HFF-Myc (cell line): ENCODE measurements at places on chromosomes 16 and 17.

DNA sequence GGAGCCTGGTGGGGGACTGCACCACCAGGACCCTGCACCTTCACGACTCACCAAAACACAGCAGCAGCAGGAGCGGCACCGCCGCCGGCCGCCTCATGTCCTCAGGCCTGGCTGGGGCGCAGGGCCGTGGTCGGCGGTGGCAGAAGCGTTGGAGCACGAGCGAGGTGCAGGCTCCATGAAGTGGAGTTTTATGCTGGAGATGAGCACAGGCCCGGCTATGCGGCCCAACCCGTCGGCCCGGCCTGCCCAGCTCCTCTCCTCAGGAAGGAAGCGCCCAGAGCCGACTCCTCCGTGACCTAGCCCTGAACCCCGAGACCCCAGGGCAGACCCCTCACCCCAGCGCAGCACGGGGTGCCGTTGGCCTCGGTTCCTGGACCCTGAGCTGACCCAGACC lies at the start of gene PRSS27:
Gene PRSS27 (minus strand): TSS at position 161 of the 394 bp plus-strand sequence. CDS start 64 bp downstream, at position 97.
- DNase-seq: no peak

DNA sequence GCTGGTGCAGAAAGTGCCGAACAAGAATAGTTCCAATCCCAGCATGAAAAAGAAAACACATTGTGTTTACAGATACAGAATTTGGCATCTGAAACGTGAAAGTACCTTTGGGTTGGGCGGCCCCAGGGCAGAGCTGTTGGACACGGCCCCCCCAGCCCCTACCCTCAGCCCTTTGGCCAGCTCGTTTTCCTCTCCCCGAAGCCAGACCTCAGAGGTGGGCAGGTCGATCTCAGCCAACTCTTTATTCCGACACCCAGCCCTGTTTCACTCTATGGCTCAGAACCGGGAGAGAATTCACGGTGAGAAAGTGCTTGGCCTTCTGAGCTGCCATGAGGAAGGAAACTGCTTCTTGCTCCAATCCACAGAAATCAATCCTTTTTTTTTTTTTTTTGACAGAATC lies 11.3 kb downstream of the NTN1 start:
- DNase-seq: no peak

DNA sequence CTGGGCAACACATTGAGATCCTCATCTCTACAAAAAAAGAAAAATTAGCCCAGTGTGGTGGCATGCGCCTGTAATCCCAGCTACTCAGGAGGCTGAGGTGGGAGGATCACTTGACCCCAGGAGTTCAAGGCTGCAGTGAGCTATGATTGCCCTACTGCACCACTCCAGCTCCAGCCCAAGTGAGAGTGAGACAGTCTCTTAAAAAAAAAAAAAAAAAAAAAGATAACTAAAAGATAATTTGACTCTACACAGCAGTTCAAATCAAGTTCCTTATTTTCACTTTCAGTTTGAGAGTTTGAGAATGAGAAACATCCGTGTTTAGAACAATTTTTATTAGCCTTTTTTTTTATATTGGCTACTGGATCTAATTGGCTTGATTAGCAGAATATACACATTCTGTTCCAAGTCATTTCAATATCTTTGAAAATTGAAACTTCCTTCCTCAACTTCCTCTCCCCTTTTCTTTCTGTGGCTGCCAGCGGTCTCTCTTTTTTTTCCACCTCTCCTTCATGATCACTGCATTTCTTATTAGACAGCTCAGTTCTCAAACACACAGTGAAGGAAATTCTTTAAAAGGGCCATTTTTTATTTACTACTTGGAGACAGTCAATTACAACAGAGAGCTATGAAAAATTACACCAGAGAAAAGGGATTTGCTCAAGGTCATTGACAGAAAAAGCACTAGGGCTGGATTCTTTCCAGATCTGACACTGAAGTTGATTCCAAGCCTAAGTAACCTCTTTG lies 4.5 kb upstream of the ACSF2 start:
- no peak for DNase-seq

GRCh38 chr17:151886-152859 lies 14.8 kb downstream of the SCGB1C2 start:
- no peak for DNase-seq

- no peak for DNase-seq
Measured at GRCh38 chr16:15835136-15835878, 21.5 kb downstream of the MYH11 start.

GRCh38 chr17:39872751-39873150 lies 4.7 kb downstream of the ZPBP2 start:
- peak; percentile 12 for DNase-seq

DNA sequence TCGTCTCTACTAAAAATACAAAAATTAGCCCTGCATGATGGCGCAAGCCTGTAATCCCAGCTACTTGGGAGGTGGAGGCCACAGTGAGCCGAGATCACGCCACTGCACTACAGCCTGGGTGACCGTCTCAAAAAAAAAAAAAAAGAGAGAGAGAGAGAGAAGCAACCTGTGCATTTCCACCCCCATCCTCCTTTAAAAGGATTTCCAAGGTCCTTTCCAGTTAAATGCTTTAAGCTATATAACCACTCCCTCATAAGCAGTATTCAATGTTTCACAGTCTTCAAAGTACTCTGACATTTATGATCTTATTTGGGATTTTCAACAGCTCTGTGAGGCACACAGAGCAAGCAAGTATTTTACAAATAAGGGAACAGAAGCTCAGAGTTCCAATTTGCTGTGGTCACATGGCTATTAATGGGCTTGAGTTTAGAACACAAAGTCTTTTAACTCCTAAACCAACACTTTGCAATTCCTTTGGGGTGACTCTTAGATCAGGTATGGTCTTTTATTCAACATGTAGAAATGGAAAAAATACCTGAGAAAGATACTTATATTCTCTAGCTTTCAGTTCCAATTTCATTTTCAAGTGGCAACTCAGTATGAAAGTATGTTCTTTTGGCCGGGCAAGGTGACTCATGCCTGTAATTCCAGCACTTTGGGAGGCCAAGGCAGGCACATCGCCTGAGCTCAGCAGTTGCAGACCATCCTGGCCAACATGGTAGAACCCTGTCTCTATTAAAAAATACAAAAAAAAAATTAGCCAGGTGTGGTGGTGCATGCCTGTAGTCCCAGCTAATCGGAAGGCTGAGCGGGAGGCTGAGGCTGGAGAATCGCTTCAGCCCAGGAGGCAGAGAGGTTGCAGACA lies 31.3 kb downstream of the SPOP start:
- DNase-seq: peak; percentile 14

- DNase-seq: no peak
Measured at GRCh38 chr17:31811101-31811500, 47.9 kb downstream of the COPRS start.

DNA sequence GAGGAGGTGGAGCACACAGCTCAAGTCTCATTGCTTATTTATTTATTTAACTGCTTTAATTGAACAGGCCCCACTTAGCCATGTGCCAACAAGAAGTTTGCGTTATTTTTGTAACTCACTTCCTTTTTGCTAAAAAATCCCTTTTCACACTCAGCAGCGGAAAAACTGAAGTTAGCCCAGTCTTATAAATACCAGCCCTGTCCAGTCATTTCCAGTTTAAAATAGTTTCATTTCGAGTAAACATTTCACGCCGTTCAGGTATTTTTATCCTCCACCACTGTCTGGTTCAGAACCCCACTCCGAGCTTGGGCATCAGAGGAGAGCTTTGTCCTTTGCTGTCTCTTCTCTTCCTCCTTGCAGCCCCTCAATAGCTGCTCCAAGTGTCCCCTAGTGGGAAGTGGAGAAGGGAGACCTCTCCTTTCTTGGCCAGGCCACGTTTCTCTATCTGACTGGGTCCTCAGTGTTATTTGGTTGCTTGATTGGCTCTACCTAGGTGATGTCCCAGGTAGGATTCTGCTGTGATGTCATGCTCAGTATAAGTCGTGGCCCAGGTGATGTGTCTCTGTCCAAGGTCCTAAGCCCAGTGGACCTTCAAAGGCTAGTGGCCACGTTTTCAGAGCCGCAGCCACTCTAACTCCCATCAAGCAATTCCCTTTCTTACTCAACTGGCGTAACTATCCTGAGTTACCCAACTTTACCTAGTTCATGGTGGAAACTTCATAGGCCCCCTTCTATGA lies 53.0 kb upstream of the GAS7 start:
- DNase-seq: no peak

GRCh38 chr16:65122724-65123395 lies 997 bp upstream of the CDH11 start:
- no peak for DNase-seq

GRCh38 chr16:71473891-71474290 lies 11.8 kb upstream of the ZNF23 start:
- DNase-seq: no peak

GRCh38 chr16:89785523-89786155 lies 30.8 kb downstream of the FANCA start:
- no peak for DNase-seq

GRCh38 chr16:78503602-78504001 lies 404.1 kb downstream of the WWOX start:
- DNase-seq: no peak

- DNase-seq: no peak
Measured at GRCh38 chr17:30450125-30451027, 26.8 kb upstream of the GOSR1 start.

GRCh38 chr16:71214746-71215381 lies 15.7 kb downstream of the HYDIN start:
- no peak for DNase-seq

DNA sequence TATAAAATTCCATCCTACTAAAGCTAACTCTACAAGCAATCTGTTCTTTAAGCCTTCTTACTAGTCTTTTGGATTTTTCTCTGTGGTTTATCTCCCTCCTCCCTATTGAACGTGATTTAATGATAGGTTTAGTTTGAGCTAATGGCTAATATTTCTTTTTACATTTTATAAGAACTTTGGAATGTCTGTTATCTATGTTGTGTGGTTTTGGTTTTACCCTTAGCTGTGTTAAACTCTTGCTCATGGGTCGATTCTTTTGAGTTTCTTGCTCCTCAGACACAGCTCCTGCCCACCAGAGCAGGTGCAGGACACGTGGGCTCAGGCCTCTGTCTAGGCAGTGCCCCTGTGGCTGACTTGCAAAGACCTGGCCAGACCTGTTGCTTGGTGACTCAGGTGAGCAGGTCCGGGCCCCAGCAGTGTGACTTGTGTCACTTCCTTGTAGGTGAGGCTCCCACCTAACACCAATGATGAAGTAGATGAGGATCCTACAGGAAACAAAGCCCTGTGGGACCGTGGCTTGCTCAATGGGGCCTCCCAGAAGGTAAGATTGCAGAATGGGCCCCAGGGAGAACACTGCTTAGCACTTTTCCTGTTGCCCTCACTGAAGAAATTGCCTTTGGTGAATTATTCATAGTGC lies 45.1 kb downstream of the SF3B3 start:
- no peak for DNase-seq
